ENCODE measurements at places on chromosomes 16 and 17.

GRCh38 chr17:40491486-40491885 lies 9.9 kb downstream of the TNS4 start:
- no peak for DNase-seq

DNA sequence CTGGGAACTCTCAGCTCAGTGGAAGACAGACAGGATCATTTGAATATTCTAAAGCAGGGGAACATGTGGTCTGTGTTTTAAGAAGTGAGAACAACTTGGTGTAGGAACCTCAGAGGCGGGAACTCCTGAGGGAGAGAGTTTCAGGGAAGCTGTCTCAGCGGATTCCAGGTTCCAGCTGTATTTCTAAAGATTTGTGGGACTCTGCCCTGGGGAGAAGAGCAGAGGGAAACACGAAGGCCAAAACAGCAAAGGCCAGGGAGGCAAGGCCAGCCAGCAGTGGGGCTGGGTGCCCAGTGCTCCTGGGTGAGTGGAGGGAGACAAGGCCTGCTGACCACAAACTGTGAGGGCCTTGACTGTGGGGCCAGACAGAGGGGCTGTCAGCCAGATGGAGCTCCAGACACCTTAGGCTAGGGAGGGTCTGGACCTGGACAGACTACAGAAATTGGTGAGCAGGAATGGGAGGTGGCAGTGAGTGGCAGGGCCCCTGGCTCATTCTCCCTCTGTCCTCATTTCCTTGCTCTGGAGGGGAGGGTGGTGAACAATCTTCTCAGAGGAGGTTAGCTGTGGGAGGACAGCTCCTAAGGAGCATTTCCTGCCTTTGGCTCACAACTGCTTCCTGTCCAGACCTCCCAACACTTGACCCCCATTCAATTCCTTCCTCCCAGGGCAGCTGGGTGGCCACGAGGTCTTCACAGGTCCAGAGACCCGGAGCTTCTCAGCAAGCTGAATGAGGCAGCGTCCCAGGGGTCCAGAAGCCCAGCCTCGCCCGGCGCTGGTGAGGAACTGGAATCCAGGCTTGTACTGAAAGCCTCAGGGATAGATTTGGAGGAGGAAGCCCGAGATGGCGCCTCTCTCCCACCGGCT lies 21.0 kb upstream of the FZD2 start:
- DNase-seq: no peak

GRCh38 chr17:43129671-43130010 lies 4.5 kb upstream of the BRCA1 start:
- no peak for DNase-seq

DNA sequence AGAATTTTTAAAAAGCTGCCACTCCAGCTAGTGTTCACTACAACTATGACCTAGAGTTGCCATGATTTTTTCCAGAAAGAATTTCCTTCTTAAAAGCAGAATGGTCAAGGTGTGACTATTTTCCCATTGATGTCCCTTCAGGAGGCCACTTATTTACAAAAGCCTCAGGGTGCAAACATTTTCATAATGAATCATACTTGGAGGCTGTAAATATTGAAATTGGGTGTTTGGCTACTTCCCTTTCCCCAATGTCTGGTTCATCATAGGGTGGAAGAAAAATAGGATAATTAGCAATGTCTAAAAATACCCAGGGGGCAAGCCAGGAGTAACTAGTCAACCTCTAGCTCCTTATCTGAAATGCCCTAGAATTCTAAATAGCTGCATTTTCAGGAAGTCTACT lies 18.8 kb downstream of the AXIN2 start:
- DNase-seq: no peak

DNA sequence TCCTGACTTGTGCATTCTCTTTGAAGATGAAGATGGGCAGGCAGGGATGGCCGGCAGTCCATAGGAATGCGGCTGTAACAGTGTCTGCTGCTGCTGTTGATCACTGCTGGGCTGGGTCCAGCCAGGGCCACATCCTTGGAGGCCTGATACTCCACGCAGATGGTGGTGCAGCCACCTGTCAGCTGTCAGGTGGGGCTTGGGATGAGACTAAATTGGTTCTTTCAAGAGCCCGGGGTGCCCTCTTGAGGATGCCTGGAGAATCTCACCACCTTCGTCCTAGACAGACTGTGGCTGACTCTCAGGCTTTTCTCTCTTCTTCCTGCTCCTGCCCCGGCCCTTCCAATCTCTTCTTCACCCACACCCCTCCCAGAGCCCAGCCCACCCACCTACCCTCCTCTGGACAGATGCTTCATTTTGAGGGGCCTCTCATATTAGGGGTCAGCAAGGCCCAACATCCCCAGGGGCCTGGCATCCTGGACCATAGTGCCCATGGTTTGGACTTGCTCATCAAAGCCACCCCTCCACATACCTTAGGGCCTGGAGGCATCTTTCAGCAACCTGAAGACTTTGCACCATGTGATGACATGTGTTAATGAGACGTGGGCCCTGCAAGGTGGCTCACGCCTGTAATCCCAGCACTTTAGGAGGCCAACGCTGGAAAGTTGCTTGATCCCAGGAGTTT lies 19.1 kb downstream of the OSBPL7 start:
- DNase-seq: peak; percentile 29

- no peak for DNase-seq
These were observed 45.0 kb upstream of the NOL11 start for GRCh38 chr17:67672592-67673335.

DNA sequence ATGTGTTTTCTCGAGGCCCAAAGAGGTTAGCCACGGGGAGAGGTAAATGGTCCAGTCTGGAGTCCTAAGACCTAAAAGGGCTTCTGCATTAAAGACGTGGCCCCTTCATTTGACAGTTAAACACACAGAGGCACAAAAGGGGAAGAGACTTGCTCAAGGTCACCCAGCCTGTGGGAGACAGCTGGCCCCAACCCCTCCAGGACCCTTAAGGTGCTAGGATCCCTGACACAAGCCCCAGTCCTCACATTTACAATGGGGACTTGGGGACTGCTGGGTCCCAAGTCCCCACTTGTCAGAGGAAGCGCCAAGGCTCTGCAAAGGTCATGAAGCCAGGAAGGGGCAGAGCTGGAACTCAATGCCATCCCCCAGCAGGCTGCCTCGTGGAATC lies 1.7 kb downstream of the ABAT start:
- DNase-seq: no peak

- peak; percentile 4 for DNase-seq
These were observed 14.3 kb upstream of the DYNLRB2 start for GRCh38 chr16:80526418-80527061.

GRCh38 chr16:85075236-85075924 lies 36.9 kb downstream of the CIBAR2 start:
- no peak for DNase-seq

- DNase-seq: no peak
These were observed 29.0 kb upstream of the IRF8 start for GRCh38 chr16:85869785-85870558.

DNA sequence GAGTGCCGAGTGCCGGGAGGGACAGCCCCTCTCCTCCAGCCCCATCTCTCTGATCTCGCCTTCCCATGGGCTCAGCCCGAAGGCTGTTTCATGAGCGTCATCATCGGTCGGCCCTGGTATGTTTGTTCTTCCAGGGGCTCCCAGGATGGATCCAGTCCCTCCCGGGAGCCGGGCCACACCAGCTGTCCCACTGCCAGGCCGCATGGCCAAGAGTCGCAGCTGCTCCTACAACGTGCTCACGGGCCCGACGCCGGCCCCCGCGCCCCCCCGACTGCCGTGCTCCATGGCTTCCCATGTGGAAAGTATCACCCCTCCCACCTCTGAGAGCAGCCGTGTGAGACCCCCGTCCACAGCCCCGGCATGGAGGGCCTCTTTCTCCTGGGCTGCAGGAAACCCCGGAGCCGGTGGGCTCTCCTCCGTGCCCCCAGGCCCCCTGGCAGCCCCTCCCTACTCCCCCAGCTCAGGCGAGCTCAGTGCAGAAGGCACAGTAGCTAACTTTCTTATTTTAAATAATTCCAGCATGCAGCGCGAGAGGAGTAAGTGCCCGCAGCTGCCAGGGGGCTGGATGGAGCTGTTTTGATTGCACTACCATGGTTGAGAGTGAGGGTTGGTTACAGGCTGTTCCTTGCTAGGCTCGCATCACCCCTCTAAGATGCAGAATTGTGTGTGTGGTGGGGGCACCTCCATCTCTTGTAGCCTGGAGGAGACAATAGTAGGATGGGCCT lies 26.6 kb upstream of the GSE1 start:
- no peak for DNase-seq

- no peak for DNase-seq
These were observed 12.1 kb upstream of the DHX8 start for GRCh38 chr17:43471585-43472160.

GRCh38 chr17:36881323-36881722 lies 56.0 kb upstream of the LHX1 start:
- no peak for DNase-seq

GRCh38 chr16:1877089-1877488 lies 5.1 kb upstream of the MEIOB start:
- DNase-seq: no peak

DNA sequence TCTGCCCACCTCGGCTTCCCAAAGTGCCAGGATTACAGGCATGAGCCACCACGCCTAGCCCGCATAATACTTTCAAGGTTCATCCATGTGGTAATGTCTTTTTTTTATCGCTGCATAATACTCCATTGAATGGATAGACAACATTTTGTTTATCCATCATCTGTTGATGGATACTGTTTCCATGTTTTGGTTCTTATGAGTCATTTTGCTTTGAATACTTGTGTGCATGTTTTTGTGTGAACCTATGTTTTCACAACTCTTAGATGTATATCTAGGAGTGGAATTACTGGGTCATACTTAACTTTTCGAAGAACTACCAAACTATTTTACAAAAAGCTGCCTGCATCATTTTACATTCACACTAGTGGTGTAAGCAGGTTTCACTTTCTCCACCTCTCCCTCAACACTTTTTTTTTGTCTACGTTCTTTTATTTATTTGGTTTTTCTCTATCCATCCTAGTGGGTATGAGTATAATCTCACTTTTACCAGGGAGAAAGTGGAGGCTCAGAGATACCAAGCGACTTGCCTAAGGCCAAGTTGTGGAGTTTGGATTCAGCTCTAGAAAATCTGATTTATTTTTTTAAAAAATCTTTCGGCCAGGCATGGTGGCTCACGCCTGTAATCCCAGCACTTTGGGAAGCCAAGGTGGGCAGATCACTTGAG lies 151.2 kb downstream of the CMIP start:
- DNase-seq: no peak

- no peak for DNase-seq
These were observed 964.4 kb upstream of the GOT2 start for GRCh38 chr16:59698346-59699020.

DNA sequence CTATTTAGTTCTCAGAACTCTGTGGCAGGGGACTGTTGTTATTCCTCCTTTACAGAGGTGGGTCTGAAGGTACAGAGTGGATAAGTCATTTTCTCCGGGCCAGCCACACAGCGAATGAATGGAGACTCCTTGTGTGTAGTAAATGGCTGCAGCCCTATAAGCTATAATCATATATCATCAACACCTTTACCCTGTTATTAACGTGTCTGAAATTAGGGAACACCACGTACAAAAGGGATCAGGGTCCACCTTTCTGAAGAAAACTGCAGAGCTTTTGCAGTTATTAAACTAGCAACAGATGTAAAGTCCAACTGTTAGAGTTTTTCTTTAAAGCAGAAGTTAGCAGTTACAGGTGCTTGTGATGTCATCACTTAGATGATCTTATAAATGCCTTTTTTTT lies 696.7 kb downstream of the MAF start:
- no peak for DNase-seq

DNA sequence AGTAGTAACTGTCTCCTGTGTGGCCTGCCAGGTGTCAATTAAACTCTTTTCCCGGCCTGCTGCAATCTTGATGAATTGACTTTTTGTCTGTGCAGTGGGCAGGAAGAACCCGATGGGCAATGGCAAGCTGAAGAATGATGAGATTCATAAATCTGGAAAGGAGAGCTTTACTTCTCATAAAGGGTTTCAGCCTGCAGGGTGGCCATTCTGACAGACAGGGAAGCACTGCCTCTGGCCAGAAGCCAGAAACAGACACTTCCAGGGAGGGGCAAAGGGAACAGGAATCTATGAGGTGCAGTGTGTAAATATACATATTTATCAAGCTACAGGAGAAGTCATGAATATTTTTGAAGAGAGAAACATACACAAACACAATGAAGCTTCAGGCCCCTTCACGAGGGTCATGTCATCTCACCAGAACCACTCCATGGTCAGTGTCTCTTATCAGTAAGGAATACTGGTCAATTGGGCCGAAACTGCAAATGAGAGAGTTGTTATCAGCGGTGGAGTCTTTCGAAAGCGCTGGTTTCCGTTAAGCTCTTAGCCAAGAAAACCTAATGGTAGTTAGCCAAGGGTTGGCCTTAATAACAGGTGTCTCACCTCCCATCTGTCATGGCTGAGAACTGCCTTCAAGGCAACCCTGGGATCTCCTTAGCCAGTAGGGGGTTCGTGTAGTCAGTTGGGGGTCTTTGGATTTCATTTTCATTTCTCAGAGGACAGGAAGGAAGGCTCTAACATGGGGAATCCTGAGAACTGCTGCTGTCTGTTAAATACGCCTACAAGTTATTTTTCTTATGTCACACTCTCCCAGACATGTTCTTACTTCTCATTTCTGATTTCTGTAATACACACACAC lies 1.2 kb upstream of the NARF start:
- no peak for DNase-seq

DNA sequence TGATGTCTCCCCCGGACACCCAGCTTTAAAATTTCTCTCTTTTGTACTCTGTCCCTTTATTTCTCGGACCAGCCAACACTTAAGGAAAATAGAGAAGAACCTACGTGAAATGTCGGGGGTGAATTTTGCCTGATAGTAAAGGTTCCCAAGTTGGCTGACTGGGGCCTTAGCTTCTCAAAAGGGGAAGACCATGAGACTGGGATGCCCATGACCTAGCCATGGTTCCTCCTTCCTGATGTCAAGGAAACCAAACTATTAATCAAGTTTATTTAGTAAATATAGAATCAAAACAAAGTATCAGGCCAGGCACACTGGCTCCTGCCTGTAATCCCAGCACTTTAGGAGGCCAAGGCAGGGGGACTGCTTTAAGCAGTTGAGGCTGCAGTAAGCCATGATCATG lies 2.4 kb upstream of the EIF1 start:
- DNase-seq: no peak

DNA sequence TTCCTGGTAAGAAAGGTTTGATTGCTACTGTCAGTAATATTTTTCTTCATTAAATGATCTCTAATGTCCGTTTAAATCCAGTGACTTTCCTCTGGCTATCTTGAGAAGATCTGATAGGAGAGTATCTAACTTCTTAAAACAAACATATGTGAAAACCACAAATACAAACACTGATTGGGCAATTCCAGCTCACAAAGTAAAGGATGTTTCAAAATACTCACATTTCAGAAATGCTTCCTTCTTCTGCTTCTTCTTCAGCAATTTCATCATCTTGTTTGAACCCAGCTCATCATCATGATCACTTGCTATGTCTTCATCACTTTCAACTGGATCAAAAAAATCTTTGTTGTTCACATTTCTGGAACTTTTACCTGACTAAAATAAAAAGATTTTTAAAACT lies 64.3 kb upstream of the RBL2 start:
- DNase-seq: no peak

GRCh38 chr17:4263282-4264215 lies at the start of gene ANKFY1:
Gene ANKFY1 (minus strand): TSS chr17:4263979. CDS start chr17:4263941, 38 bp downstream.
- peak; percentile 96 for DNase-seq
